ENCODE measurements at places on chromosomes 5 and 9.

DNA sequence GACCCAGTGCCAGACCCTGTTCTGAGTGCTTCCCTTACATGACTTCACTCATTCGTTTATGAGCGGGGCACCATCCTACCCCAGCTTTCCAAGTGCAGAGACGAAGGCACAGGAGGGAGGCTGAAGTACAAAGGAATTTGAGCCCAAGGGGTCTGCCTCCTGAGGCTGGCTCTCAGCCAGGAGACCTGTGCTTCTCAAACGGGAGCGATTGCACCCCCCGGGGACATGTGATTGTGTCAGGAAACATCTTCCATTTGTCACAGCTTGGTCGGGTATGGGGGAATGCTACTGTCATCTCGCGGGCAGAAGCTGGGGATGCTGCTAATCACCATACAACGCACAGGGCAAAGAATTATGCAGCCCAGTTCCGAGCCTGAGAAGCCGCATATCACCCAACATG lies 23.9 kb downstream of the ADCY2 start:
- no peak for DNase-seq

DNA sequence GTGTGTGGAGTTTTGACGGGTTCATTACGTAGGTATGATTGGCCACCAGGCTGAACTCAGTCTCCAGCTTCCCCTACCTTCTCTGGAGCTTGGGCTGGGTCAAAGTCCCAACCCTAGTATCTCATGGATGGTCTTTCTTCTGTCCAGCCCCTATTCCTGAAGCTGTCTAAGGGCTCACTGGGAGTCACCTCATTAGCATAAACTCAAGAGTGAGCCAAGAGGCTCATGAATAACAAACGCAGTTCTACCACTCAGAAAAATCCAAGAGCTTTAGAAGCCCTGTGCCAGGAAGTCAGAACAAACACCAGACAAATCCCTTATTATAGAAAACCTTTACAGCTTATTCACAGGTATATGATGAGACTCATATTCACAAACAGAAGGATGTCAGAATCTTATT lies 180.3 kb upstream of the NFIL3 start:
- no peak for DNase-seq

GRCh38 chr9:133375116-133375723 lies 640 bp downstream of the SURF4 start:
- DNase-seq: no peak

GRCh38 chr9:137447722-137448601 lies 6.8 kb upstream of the ENTPD8 start:
- no peak for DNase-seq

DNA sequence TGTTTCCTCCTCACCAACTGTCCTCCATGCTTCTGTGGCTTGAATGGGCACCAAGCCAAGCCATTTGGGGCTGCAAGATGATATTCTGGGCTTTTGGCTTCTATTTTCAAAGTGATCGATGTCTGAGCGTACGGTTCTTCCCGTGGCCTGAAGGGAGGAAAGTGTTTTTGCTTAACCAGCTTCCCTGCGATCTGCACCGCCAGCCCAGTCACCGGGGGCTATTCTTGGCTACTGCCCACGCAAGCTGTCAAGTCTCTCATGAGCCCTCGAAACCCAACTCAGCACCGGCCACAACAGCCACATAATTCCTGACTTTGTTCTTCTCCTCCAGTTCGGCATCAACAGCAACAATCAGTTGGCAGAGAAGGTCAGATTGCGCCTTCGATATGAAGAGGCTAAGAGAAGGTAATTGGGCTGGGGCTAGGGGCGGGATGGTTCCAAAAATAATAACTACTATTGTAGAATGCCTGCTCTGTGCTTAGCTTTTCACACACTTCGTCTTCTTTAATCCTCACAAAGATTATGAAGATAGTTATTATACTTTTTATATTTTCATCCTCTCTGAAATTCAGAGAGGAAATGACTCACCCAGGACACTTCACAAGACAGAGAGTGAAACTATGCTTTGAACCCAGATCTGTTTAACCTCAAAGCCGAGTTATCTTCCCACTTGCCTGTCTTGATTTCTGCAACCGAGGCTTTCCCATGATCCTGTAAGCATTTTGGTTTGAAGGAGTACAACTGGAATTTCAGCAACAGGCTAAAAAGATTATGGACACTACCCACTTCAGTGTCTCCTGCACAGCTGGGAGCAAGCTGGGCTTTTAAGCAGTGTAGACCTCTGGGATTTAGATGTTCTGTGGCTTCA lies 76.4 kb upstream of the RARS1 start:
- peak; percentile 50 for DNase-seq

GRCh38 chr9:112535301-112535700 lies 48.7 kb downstream of the KIAA1958 start:
- DNase-seq: no peak

GRCh38 chr9:127608104-127608966 lies 3.7 kb upstream of the STXBP1 start:
- peak; percentile 77 for DNase-seq

DNA sequence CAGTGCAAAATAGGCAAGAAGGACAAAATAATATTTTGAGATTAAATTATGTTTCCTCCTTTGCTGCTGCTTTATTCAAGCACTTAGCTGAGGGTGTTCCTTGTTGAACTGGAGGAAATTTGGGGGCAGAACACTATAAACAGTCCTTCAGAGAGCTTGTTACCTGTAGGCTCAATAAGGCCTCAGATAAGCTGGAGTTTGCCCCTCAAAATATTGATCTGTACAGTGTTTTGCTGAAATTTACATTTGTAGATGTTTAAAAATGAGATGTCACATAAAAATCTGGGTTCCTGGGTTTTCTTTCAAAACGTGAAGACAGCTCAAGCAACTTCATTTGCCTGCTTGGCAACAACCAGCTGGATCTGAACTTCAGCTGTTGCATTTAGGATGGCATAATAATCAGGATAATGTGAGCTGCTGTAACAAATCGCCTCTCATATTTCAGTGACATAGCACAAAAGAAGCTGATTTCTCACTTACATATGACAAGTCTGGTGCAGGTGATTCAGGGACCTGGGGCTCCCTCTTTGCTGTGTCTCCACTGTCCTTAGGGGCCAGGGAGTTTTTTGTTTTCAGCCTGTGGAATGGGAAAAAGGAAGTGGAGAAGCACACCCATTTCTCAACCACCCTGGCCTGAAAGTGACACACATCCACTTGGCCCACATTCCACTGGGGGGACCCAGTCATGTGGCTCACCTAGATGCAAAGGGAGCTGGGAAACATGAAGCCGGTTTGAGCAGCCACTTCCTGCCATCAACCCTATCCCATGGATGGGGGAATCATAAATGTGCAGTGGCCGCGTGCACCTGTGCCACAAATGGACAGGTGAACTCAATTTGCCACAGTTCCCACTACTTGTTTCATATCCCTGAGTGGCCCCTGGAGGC lies 2.4 kb upstream of the PSAT1 start:
- no peak for DNase-seq

- no peak for DNase-seq
These were observed 69.4 kb upstream of the MEF2C start for GRCh38 chr5:88952344-88952743.

GRCh38 chr9:135500071-135500524 lies 384 bp upstream of the MRPS2 start:
- DNase-seq: no peak

DNA sequence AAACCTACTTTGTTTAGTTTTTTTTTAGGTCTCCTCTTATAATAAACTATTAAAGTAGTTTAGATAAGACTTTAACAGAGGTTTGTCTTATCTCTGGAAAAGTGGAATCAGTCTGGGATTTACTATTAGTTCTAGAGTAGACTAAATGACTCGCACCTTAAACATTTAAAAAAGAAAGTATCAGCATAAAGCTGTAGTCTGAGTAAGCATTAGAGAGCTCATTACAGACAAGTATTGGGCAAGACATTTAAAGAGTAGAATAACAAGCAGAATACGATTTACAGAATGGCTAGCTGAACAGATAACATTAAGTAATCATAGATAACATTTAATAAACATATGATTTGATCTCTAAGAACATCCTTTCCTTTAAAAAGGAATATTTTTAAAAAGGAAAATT lies 226.0 kb upstream of the DMAC1 start:
- DNase-seq: no peak

GRCh38 chr5:138448481-138449398 lies 9.9 kb downstream of the REEP2 start:
- DNase-seq: no peak

DNA sequence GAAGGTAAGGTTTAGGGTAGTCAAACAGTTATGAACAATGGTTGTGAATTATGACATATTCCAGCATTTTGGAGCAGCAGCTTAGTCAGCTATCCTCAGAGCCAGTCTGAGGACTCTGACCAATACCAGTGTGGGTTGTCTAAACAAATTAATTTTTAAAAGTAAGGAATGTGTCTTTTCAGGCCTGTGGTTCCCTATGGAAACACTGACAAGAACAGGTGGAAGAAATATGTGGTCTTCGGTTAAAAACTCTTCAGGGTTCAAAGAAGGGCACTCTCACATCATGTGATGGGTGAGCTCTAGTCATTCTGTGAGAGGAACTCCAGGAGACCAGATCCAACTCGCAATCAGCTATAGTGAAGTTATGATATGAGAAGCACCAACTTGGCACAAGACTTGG lies 33.5 kb upstream of the ALDOB start:
- DNase-seq: no peak

All from stimulated activated CD4-positive, alpha-beta T cell treated with anti-CD3 and anti-CD28 coated beads, Interleukin-2, amount 100 ng/mL, for 24 hours (primary cell).